Lung microvascular endothelial cell (primary cell): ENCODE measurements at places on chromosomes 3 and 15. TPM values are rescaled to one million over a fixed set of nuclear protein-coding genes. Genes with fewer than 3 reads are reported as not detected.

Gene GOLGA6B
- not detected in 2 replicates for total RNA-seq

Gene TRAT1
- total RNA-seq = not detected in 2 replicates

DNA sequence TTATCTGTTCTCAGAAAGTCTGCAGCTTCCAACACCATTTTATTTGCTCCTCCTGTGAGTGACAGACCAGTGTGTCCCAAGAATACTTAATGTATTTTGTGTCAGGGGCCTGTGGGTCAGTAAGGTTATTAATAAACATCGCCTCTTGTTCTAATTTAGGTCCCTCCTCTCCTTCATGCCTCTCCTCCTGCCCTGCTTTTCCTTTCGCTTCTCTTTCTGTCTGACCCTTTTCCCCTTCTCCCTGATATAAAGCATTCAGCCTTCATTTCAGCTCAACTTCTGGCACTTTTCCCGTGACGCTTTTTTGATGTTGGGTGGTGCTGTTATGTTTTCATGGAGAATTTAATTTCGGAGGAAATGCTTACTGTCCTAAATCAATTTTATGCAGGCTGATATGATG lies 29.7 kb upstream of the NR2F2 start:
- no peak for DNase-seq

GRCh38 chr3:99066863-99067262 lies 165.4 kb upstream of the DCBLD2 start:
- DNase-seq = no peak

Gene THSD4
- 20.2 and 21.4 TPM in 2 replicates for total RNA-seq

DNA sequence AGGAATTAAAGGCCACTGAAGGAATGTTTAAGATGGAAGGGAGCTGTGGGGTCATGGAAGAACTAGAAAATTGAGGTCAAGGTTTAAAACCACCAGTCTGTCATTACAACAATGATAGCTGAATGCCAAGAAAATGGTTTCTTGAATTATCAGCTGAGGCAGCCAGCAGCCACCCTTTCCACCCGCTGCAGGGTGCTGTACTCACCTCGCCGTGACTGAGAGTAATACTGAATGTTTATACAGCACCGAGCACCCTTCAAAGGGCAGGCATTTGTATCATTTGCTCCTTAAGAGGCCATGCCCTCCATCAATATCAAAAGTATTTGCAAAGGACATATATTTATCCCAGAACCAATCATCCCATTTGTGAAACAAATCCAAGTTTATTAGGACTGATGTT lies 402.8 kb downstream of the VPS13C start:
- no peak for DNase-seq

Gene KLHL25
- 3.6 and 3.9 TPM in 2 replicates for total RNA-seq
